Activated T-cell treated with anti-CD3 and anti-CD28 coated beads, Interleukin-2, amount 50 U/mL, for 1 hour (primary cell): ENCODE measurements at places on chromosomes 3 and 15.

DNA sequence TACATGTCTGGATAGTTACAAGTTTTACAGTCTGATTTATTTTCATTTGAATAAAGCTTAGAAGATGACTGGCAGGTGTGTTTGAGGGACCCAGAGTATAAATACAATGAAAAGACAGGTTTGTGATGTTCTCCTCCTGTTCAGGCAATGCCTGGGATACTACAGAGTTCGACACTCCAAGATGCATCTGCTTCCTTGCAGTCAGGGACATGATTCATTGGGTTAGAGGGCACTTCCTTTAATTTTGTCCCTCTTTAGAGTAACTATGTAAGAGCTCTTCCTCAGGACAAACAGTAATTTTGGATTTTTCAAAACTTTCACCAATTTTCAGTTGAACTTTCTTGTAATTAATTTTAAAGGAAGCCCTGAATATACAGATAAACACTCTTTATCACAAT lies 102.0 kb downstream of the LMLN start:
- no peak for DNase-seq

DNA sequence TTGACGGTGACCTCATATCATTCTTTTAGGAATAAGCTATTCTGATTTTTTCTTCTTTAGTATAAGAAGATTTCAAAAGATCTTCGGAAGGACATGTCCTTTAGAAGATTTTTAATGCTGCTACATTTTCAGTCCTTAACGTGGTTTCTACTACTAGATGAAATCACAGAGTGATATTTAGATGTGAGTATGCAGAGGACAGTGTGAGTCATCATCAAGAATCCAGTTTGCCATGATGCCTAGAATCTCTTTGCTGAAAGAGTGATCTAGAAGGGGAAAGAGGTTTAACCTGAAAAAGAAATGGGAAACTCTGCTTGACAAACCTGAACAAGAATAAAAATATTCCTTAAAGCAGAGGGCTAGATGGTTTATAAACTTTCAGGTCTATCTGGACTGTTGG lies 43.2 kb downstream of the SLC7A14 start:
- DNase-seq, result no peak

- peak; percentile 64 for DNase-seq
These were observed 3.4 kb downstream of the RNU6-1 start for GRCh38 chr15:67836477-67836876.

GRCh38 chr3:23754215-23754614 lies 51.5 kb upstream of the UBE2E1 start:
- DNase-seq, result no peak

- DNase-seq, result no peak
These were observed 32.4 kb upstream of the PDZRN3 start for GRCh38 chr3:73657186-73657585.

- no peak for DNase-seq
These were observed 37.6 kb downstream of the ADAMTS9 start for GRCh38 chr3:64650096-64650622.

DNA sequence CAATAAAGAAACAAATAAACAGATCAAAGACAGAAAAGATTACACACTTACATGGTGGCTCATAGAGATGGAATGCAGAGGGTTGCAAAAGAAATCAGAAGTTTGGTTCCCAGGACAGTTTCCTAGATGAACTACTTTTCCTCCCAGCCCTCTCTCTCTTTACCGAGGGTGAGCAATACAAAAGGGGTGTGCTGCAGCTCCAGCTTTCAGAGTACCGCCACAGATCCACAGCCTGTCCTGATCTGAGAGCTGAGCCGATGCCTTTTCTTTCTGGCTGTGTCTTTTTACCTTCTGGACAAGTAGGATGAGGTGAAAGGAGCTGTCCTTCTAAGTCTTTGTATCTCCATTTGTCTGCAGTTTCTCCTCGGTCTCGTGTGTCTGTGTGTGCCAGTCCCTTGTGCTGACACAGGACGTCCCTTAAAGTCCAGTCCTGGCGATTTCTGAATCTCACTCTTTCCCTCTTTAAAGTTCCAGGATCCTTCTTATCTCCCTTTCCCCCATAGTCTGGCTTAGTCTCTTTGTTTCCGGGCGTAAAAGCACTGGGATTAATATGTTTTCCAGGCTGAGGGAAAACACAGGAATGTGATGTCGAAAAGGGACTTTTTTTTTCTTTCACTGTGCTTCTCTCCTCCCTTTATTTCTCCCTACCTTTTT lies 540 bp downstream of the CCDC80 start:
- no peak for DNase-seq

GRCh38 chr15:98896002-98896721 lies 111.4 kb downstream of the PGPEP1L start:
- DNase-seq, result no peak

GRCh38 chr3:197456261-197457091 lies 99.3 kb downstream of the BDH1 start:
- DNase-seq, result peak; percentile 38

DNA sequence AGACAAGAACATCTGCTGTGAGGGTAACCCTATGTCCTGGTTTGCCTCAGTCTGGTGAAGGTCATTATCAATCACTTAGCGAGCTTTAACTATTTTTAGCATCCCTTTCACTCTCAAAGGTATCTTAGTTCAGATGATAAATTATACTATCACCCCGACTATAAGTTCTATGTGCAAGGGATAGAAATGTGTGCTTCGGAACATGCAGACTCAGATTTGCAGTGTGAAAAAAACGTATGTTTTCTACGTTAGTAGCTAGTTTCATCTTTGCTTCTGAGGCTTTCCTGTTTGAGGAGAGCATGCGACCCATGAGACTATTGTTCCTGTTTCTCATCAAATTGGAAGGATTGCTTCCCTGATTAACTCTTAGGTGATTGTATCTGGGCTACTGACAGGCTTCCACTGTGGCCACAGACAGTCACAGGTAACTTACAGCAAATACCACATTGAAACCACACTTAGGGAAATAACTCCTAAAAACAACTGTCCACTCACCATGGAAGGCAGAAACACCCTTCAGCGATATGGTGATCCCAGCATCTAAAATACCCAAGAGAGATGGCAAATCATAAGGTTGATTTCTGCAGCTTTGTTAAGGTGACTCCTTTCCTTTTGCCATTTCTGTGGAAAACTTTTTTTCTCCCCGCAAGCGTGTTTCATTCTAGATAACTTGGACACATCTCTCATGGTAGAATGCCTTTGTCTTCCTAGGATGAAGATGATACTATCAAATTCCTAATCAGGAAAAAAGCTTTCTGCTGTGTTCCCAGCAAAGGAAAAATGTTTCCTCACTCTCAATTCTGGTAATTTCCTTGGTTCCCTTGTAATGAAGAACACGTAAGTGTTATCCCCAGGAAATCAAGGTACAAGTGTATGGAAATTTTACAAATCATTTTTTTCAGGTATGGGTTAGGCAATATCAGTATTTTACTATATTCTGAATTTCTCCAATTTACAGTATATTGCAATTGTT lies 5.2 kb downstream of the GCSAM start:
- no peak for DNase-seq

DNA sequence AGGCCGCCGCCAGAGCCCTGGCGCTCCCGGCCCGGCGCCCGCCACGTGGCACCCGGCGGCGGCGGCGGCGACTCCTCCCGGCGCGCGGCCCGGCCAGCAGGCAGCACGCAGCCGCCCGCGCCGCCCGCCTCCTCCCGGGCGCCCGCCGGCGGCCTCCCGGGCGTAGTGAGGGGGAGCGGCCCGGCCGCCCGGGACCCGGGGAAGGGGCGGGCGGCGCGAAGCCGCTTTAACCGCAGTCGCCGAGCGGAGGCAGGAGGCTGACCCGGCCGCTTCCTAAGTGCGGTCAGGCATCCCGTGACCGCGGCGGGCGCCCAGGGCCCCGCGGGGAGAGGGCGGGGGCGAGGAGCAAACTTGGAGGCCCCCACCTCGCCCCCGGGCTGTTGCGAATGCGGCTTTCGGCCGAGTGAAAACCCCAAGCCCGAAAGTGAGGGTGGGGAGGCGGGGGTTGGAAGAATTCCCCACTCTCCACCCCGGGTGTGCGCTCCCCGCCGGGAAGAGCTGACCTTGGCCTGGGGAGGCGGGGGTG lies 1.7 kb upstream of the HES1 start:
- DNase-seq, result peak; percentile 52

- DNase-seq, result no peak
These were observed 206.2 kb upstream of the GRM7 start for GRCh38 chr3:6654670-6655069.

- DNase-seq, result no peak
These were observed 67.2 kb downstream of the BOC start for GRCh38 chr3:113278599-113278955.

DNA sequence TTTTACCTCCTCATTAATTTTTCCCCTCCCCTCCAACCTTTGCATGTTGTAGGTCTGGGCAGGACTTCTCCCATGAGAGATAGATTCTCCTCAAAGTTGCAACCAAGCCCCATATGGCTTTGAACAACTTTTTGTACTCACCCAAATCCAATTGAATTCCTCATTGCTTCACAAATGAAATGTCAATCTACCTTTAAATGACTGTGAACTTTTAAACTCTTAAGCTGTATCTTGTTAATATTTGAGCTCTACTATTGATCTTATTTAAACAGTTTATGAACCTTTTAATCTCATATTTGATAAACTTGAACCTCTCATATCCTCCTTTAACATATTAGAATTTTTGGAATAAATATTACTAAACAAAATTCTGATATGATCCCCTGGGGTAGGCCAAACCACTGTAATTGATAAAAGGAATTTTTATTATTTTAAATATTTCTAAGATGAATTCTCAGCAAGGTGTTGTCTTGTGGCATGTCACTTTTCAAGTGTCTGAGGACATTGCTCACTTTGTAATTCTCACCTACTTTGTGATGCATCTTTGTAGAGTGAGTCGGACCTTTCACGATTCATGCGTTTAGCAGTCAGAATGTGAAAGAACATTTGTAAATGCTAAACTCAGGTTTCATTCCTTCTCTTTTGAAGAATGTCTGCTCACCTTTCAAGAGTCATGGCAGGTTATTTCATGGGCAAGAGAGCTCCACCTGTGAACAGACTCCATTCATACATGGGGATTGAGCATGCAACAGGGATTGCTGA lies 23.4 kb upstream of the GREM1 start:
- no peak for DNase-seq

- no peak for DNase-seq
These were observed 25.1 kb upstream of the APH1B start for GRCh38 chr15:63252292-63252691.

GRCh38 chr3:133377396-133377795 lies 22.5 kb upstream of the BFSP2 start:
- DNase-seq, result no peak

GRCh38 chr3:51983578-51984268 lies 388 bp downstream of the ACY1 start:
- DNase-seq, result no peak

GRCh38 chr3:186413615-186414415 lies 51.8 kb upstream of the DGKG start:
- DNase-seq, result peak; percentile 20

DNA sequence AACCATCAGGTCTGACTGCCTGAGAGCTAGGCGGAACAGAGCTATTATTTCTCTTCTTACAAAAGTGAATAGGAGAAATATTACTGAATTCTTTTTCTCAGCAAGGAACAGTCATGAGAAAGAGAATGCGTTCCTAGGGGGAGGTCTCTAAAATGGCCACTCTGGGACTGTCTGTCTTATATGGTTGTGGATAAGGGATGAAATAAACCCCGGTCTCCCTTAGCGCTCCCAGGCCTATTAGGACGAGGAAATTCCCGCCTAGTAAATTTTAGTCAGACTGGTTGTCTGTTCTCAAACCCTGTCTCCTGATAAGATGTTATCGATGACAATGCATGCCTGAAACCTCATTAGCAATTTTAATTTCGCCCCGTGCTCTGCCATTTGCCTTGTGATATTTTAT lies 20.1 kb upstream of the WDR5B start:
- no peak for DNase-seq

DNA sequence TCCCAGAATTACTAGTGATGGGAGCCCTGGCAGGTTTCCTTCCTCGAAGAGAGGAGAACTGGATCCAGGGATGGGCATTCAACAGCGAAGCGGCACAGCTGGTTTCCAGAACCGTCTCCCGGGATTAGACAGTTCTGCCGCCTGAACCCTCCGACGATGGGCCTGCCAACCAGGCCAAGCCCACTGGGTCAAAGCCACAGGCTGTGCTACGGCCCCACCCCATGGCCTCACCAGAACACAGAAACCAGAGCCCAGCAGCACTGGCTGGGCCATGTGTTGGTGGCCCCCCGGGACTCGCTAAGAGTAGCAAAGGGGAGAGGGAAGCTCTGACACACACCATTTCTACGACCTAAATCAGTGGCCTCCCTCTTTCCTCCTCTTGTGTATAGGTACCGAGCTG lies 2.2 kb downstream of the C15orf62 start:
- DNase-seq, result no peak

DNA sequence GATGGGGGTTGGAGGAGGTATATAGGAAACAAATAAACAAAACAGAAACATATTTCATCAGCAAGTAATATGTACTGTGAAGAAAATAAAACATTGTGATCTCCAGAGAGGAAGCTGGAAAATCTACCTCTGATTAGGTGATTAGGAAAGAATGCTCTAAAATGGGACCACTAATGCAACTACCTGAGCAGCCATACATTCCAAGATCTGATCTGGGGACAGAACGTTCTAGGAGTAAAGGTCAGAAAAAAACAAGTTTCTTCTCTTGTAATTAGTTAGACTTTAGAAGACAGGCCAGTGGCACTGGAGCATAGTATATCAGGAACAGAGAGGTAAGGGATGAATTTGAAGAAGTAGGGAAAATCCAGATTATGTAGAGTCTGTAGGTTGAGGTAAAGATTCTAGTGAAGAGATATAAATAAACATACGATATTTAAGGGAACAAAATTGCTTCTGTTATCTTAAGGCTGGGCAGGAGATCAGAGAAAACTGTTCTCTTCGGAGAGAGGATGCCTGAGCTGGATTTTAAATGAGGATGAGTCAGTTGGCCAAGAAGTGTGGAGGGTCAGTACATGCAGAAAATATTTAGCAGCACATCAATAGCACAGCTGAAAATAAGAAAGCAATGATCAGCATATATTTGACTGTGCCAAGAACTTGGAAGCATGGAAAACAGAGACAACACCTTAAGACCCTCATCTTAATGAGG lies 429.5 kb downstream of the NLGN1 start:
- DNase-seq, result no peak

- peak; percentile 81 for DNase-seq
These were observed 39.3 kb upstream of the TRA2B start for GRCh38 chr3:185976977-185977678.

DNA sequence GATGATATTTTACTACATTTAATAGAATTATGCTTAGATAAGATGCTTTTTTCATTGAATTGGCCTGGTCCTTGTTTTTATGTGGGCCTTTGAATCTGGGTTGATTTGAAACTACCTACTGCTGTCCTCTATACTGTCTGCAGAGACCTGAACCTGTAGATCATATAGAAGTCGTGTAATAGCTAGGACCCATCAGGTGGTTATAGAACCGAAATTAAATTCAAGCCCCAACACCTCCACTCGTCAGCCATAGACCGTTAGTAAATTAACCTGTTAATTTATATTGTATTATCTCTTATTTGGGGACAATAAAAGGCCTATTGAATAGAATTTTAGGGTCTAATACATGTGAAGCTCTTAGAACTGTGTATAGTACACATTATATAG lies 108.4 kb downstream of the MBNL1 start:
- no peak for DNase-seq

GRCh38 chr15:85727068-85727467 lies 67.7 kb downstream of the KLHL25 start:
- DNase-seq, result no peak

- no peak for DNase-seq
These were observed 25.9 kb downstream of the MFSD1 start for GRCh38 chr3:158827773-158828172.
